ENCODE measurements at places on chromosomes 12 and 14. TPM values are rescaled to one million over a fixed set of nuclear protein-coding genes. Genes with fewer than 3 reads are reported as not detected.

The SLC6A13 gene
- not detected for total RNA-seq

The HNF1A gene
- total RNA-seq, result not detected

The SAMD4A gene
- 26.4 TPM for total RNA-seq

The KLRD1 gene
- 0.20 TPM for total RNA-seq

The P2RX7 gene
- total RNA-seq, result 7.6 TPM

The RASAL1 gene
- total RNA-seq, result not detected

The CPNE6 gene
- not detected for total RNA-seq

The PIK3C2G gene
- total RNA-seq, result not detected

The FGF23 gene
- total RNA-seq, result not detected

The CMA1 gene
- not detected for total RNA-seq

The BEGAIN gene
- 0.13 TPM for total RNA-seq

The TTC9 gene
- total RNA-seq, result 0.13 TPM

The RNASE9 gene
- not detected for total RNA-seq

The MON2 gene
- 23.7 TPM for total RNA-seq

The USP44 gene
- 1.1 TPM for total RNA-seq

The NUP37 gene
- 54.8 TPM for total RNA-seq

The PLEKHD1 gene
- total RNA-seq, result under 0.01 TPM

The TAS2R13 gene
- 0.73 TPM for total RNA-seq

The KRT7 gene
- total RNA-seq, result 288 TPM

The GPR84 gene
- total RNA-seq, result not detected

The TAS2R7 gene
- total RNA-seq, result not detected

The SLC5A8 gene
- not detected for total RNA-seq

The FOXG1 gene
- 0.26 TPM for total RNA-seq

The RACGAP1 gene
- total RNA-seq, result 49.2 TPM

The FOXA1 gene
- total RNA-seq, result 0.07 TPM

The CLEC4E gene
- not detected for total RNA-seq

The BCL2L2 gene
- total RNA-seq, result 18.3 TPM

The NPFF gene
- total RNA-seq, result not detected

The BHLHE41 gene
- 0.26 TPM for total RNA-seq

The GAS2L3 gene
- total RNA-seq, result 23.6 TPM

The MYRFL gene
- 0.18 TPM for total RNA-seq

The PIWIL1 gene
- not detected for total RNA-seq

The DHRS2 gene
- total RNA-seq, result 0.07 TPM

The FMNL3 gene
- total RNA-seq, result 80.3 TPM

The PLBD1 gene
- 0.40 TPM for total RNA-seq

The KCNMB4 gene
- 8.7 TPM for total RNA-seq

The REM2 gene
- not detected for total RNA-seq

The ADAMTS20 gene
- total RNA-seq, result not detected

The IKZF4 gene
- total RNA-seq, result 0.86 TPM

The ASCL1 gene
- not detected for total RNA-seq

The TAS2R42 gene
- not detected for total RNA-seq

The C12orf50 gene
- not detected for total RNA-seq

The CLEC6A gene
- not detected for total RNA-seq

The MFAP5 gene
- total RNA-seq, result 0.25 TPM

The SRRM4 gene
- not detected for total RNA-seq

The LUM gene
- total RNA-seq, result 0.46 TPM

The LRRC9 gene
- total RNA-seq, result not detected

The RASSF9 gene
- 0.92 TPM for total RNA-seq

Data from pulmonary artery endothelial cell (primary cell).